ENCODE measurements at places on chromosomes 1 and 21. TPM values are rescaled to one million over a fixed set of nuclear protein-coding genes. Genes with fewer than 3 reads are reported as not detected.

DNA sequence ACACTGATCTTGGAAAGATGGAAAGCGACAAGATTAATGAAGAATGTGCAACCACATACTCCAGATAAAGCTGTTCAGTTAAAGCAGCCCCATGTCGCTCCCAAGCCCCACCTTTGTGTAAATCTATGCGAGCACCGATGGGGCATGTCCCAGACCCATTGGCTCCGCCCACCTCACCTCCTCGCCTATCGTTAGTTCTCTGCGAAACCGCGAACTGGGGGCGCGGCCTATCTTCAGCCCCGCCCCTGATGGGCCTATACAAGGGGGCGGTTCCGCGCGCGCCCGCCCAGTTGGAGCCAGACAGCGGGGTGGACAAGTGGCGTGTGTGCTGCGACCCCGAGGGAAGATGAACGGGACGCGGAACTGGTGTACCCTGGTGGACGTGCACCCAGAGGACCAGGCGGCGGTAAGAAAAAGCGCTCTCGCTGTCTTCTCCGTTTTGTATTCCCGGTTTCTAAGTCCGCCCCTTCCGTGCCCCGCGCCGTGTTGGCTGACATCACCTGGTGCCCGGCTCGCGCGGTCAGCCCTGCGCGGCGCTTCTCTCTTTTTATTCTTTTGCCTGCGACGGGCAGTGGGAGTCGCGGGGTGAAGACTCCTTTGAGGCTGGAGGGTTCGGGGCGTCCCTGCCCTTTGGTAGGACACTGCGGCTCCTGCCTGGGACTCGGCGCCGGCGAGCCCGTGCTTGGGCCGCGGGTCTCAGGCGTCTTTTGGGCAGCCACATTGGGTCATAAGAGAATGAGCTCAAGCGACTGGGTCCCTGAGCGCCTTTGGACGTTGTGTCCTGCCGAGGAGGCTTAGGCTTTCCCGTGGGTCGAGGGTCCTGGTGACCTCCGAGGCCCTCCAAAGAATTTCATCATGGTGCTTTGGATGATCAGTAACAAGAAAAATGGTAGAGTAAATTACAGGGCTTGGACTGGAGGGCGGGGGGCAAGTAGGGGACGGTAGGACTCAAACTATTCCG is at the start of gene TUFT1:
TUFT1 (plus strand) TSS at position 289 of the 961 bp plus-strand sequence; CDS start at position 347, 58 bp downstream.
- peak; percentile 95 for DNase-seq

DNA sequence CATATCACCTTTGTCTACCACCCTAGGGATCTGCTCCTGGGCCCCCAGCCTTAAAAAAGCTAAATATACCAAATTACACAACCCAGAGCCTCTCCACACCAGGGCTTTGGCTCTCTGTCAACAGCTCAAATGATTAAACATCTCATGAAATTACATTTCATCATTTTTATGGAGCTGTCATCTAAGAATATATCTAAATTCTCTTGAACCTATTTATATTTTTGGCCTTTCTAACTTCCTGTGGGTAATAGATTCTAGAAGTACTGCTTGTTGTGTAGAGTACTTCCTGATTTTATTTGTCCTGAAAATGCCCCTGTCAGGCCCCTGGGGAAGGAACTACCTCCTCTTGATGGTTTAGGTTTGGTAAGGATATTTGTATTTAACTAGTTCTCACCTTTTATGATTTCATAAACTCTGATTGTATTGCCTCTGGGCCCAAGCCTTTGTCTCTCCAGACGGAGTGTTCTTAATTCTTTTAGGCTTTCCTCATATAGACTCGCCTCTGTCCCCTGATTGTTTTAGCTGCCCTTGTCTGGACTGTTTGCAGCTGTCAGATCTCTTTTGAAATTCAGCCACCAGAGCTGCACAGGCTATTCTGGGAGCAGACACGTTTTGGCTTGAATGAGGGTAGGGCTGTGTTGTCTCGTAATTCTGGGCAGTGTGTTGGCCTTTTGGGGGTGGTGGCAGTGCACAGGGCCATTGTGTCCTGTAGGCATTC is 16.6 kb downstream of the MYOG start:
- no peak for DNase-seq

DNA sequence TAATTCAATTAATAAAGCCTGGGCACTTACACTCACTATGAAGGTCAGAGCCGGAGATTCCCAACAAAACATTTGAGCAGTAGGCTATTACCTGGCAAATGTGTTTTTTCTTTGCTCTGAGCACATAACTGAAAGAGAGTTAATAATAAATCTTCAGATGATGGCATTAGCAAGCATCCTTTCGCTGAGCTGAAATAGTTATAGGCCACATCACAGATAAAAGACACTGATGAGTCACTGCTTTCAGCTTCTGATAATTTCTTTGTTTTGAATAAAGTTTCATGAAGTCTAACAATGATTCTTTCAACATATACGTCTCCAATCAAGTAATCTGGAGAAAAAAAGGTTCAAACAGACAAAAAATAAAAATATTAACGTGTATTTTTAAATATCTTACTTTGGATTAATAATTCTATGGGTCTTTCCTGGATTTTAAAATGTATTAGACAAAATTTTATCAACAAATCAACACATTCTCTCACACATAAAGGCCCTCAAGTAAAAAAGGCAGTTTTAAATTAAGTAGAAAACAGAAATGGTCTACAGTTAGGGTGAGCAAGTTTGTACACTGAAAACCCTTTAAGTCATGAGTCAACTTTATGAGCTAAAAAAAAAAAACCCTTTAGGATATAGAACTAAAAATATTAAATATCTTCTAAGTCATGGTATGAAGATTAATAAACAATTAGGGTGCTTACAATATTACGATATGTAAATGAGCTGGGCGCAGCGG is 33.1 kb downstream of the LTN1 start:
- no peak for DNase-seq

DNA sequence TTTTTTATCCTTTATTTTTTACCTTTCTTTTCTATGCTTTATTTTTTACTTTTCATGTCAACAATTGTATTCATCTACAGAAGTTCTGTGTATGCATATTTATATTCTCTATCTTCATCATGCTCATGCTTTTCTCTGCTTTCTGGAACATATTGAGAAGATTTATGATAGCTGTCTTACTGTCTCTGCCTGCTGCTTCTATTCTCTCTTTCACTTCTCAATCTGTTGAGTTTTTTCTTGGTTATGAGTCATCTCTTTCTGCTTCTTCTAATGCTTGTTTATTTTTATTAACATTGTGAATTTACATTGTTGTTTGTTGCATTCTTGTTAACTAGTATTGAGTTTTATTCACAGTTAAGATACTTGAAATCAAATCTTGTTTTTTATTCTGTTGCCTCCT is 22.6 kb downstream of the F5 start:
- DNase-seq, result no peak

GRCh38 chr1:31836638-31837037 is 20.8 kb upstream of the SPOCD1 start:
- no peak for DNase-seq

DNA sequence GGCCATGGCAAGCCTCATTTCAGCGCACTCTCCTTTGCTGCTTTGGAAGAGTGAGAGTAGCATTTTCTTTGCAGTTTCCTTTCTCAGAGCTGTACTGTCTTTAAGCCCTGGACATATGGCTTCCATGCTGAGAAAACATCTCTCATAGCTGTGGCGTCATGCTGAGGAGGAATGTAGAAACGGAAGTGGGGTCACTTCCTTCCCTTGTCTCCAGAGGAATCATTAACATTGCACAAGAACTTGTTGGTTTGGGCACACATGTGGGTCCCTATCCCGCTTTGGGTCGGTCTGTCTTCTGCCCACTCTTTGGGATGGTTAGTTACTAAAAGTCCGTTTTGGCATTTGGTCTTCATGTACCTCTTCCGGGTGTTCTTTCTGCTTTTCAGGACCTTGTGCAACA is 5.6 kb downstream of the MFN2 start:
- DNase-seq, result no peak

GRCh38 chr1:234091876-234092275 is 187.4 kb downstream of the SLC35F3 start:
- no peak for DNase-seq

GRCh38 chr1:97396463-97396862 is 524.4 kb downstream of the DPYD start:
- no peak for DNase-seq

GRCh38 chr1:117512728-117513321 is 93.0 kb upstream of the TENT5C start:
- no peak for DNase-seq

GRCh38 chr1:172429331-172430127 is 9.0 kb downstream of the C1orf105 start:
- no peak for DNase-seq

DNA sequence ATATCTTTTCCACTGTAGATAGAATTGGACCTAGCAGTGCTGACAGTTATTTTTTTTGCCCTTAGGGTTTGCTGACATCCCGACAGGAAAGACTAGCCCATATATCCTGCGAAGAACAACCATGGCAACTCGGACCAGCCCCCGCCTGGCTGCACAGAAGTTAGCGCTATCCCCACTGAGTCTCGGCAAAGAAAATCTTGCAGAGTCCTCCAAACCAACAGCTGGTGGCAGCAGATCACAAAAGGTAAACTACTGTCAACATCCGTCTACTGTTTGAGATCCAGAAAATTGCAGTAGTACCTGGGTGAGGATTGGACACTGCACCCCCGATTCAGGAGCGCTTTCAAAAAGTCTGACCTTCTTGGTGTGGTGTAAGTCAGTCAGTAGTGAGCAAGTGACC is 55.8 kb downstream of the CENPF start:
- no peak for DNase-seq

DNA sequence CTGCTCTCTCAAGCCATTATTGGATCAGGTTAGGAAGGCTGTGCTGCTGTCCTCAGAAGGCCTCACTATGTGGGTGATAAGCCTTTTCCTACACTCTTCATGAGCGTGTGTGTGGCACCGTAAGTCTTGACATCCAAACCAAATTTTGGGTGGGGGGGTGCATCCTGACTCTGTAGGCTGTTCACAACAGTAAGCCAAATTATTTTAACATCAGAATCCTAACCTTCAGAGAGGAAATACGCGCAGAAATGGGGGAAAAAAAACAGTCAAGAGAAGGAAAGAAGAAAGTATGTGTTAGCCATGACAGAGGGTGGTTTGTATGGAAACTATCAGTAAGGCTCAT is 21.0 kb downstream of the STPG1 start:
- DNase-seq, result no peak

- no peak for DNase-seq
Observed at GRCh38 chr1:46114925-46115603, 17.4 kb downstream of the PIK3R3 start.

- no peak for DNase-seq
Observed at GRCh38 chr1:5729636-5730145, 262.5 kb downstream of the NPHP4 start.

DNA sequence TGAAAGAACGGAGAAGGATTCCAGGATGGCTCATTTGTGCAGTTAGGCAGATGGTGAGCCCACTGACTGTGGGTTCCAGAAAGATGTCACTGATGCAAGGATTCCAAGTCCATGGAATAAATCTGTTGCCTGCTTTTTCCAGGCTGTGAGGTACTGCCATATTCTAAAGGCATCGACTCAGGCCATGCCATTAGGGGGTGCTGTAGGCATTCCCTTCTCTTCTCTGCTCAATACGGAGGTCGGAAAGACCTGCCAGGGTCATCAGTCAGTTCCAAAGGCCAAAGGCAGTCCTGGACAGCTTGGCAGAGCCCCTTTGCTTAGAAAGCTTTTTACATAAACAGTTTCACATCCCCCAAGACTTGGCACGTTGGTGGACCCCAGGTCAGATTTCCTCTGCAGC is 31.7 kb upstream of the TMEM125 start:
- DNase-seq, result no peak

DNA sequence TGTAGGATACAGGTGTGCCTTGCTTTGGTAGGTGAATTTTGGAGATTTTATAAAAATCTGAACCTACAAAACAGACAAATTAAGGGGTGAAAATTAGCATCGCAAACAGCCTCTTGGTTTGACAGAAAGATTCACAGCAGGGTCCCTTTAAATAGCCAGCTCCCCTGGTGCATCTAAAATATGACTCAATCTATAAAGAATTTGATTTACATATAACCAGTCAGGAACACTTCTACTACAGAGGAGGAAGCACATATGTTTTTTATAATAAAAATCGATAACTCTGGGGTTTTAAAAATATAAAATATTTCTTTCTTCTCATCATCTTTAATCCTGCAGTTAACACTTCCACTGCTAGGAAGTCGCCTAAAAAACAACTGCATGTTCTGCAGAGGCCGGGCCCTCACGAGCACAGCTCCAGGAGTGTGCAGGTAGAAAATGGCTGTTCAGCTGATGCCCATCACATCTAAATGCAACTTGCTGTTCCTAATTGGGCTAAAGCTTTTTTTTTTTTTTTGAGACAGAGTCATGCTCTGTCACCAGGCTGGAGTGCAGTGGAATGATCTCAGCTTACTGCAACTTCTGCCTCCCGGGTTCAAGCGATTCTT is 203.4 kb downstream of the HS2ST1 start:
- no peak for DNase-seq

- DNase-seq, result no peak
Observed at GRCh38 chr1:42260376-42261070, 74.5 kb downstream of the FOXJ3 start.

GRCh38 chr21:22253761-22254160 is 1255.6 kb downstream of the NCAM2 start:
- no peak for DNase-seq

DNA sequence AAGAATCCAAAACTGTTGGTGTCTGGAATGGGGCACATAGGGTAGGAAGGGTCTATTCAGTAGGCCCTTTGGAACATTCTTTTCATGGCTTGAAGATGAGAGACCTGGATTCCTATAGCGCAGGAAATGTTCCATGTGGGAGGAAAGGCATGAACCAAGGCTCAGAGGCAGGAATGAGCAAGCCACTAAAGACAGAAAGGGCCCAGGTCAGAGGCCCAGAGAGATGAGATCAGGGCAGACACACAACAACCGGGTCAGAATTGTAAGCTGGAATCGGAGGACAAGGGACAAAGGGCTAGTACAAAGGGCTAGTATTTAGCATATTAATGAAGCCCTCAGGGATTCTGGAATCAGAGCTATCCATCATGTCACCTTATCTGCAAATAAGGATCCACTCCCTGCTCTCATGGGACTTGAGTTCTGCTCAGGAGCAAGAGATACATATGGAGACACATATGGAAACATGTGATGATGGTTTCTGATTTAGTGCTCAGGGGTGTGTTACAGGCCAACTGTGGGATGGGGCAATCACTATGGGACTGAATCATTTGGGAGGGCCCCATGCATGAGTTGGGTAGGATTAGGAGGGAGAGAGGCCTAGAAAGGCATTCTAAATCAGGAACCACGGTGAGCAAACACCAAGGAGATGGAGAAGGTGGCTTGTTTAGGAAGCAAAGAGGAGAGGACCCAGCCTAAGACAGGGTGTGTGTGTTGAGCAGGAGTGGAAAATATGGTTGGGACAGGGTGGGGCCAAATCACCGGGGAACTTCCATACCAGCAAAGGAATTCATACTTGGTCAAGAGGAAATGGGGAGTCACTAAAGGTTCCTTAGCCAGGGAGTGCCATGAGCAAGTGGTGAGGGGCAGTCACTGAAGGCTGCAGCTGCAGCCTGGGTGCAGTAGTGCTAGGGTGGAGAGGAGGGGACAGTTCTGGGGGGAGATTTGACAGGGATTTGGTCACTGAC is 8.6 kb downstream of the NECTIN4 start:
- DNase-seq, result no peak

- DNase-seq, result no peak
Observed at GRCh38 chr1:147238053-147238902, 4.2 kb upstream of the CHD1L start.

- DNase-seq, result no peak
Observed at GRCh38 chr21:25385911-25386474, 221.3 kb downstream of the MRPL39 start.

Gene FCAMR
- total RNA-seq, result not detected

Gene CASQ1
- total RNA-seq, result 57.8 TPM

Gene MMEL1
- not detected for total RNA-seq

Gene TEDDM1
- not detected for total RNA-seq

Gene SPRR2B
- not detected for total RNA-seq

Data from cardiac septum (tissue), 1 donor.